ENCODE measurements at places on chromosomes 11 and 22.

DNA sequence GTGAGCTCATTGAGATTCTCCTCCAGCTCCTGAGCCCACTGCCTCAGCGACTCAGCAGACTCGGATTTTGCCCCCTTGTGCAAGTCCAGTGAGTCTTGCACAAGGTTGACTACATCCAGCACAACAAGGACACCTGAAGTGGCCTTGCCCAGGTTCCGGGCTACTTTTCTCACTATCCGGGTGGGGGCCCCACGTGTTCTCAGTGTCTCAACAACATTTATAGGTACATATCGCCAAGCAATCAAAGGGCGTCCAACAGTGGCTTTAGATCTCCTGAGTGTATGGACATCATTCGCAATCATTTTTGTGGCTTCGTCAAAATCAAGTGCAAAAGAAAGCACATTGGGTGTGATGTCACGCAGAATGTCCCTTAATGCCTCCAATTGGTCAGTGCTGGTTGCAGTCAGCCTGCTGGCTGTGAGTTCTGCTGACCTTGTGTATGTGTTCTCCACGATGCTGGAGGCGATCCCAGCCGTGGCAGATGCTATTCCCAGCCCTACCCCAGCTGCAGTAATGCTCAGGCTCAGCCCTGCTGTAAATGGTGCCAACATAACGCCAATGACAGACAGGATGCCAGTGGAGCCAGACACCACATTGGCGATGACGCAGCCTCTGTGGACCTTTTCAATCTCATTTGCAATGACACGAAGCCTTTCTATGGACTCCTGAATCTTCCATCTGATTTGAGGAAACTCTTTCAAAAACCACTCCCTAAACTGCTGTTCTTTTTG lies 10.3 kb downstream of the APOL4 start:
- no peaks in the 10 kb centered on the region for H3K4me1 ChIP-seq
- DNase-seq = peak; percentile 28
- no peak overlapping the region for H3K4me3 ChIP-seq
- no peaks in the 10 kb centered on the region for H3K27me3 ChIP-seq
- H3K36me3 ChIP-seq = no peaks in the 10 kb centered on the region

GRCh38 chr11:11137339-11137738 lies 215.7 kb downstream of the CSNK2A3 start:
- H3K27me3 ChIP-seq = no peaks in the 10 kb centered on the region
- H3K36me3 ChIP-seq = no peaks in the 10 kb centered on the region
- DNase-seq = no peak
- no peak overlapping the region for H3K4me3 ChIP-seq
- no peaks in the 10 kb centered on the region for H3K4me1 ChIP-seq
- no peak overlapping the region for H3K27ac ChIP-seq

- peak overlapping the region; percentile 3 for H3K27ac ChIP-seq
- no peaks in the 10 kb centered on the region for H3K36me3 ChIP-seq
- no peak overlapping the region for H3K4me3 ChIP-seq
- no peaks in the 10 kb centered on the region for H3K27me3 ChIP-seq
- H3K4me1 ChIP-seq = peaks cover 20% of the 10 kb centered on the region
These were observed 25.0 kb downstream of the SWAP70 start for GRCh38 chr11:9688716-9689511.

- H3K27me3 ChIP-seq = no peaks in the 10 kb centered on the region
- no peak overlapping the region for H3K27ac ChIP-seq
- no peaks in the 10 kb centered on the region for H3K4me1 ChIP-seq
- DNase-seq = peak; percentile 30
- H3K36me3 ChIP-seq = no peaks in the 10 kb centered on the region
These were observed 95.1 kb downstream of the BLID start for GRCh38 chr11:122020902-122021301.

GRCh38 chr11:34358258-34358727 lies 483 bp upstream of the ABTB2 start:
- DNase-seq = peak; percentile 69
- peaks cover 6% of the 10 kb centered on the region for H3K27me3 ChIP-seq
- peak overlapping the region; percentile 44 for H3K4me3 ChIP-seq
- peaks cover 18% of the 10 kb centered on the region for H3K4me1 ChIP-seq
- no peak overlapping the region for H3K27ac ChIP-seq

GRCh38 chr11:120385110-120385509 lies 48.9 kb downstream of the ARHGEF12 start:
- no peaks in the 10 kb centered on the region for H3K27me3 ChIP-seq
- no peaks in the 10 kb centered on the region for H3K36me3 ChIP-seq
- peak overlapping the region; percentile 13 for H3K27ac ChIP-seq
- peaks cover 15% of the 10 kb centered on the region for H3K4me1 ChIP-seq

DNA sequence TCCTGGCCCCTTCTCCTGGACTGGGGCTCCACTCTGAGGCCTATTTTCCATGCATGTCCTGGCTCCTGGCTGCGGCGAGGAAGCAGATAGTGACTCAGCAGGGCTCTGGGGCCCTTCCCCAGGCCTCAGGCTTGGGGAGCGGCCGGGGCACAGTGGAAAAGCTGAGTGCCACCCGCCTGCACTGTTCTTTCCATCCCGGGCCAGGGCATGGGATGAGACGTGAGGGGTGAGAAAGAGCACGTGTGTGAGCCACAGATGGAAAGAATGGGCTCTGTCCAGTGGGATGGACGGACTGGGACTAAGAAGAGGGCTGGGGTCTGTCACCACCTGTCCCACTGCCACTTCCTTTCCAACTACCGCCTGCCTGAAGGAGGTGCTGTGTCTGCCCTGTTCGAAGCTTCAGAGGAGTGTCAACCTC lies 12.8 kb downstream of the SLC37A2 start:
- no peak overlapping the region for H3K4me3 ChIP-seq
- peaks cover 6% of the 10 kb centered on the region for H3K4me1 ChIP-seq
- no peaks in the 10 kb centered on the region for H3K36me3 ChIP-seq
- no peak for DNase-seq

DNA sequence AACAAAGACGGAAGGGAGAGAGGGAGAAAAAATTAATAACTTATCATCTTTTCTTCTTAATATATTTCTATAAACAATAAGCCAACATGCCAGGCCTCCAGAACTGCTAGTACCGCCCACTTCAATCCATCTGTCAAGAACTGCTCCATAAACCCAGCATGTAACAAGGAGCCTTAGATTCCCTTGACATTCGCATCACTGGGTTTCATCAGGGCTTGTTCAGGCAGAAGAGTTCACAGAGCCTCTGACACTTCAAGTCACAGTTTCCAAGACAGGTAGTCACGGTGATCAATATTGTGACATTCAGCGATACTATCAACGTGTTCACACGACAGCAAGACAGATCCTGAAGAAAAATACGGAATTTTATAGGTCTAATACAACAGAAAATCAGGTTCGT lies 61.7 kb downstream of the LARGE2 start:
- DNase-seq = peak; percentile 19
- no peaks in the 10 kb centered on the region for H3K36me3 ChIP-seq
- H3K4me3 ChIP-seq = no peak overlapping the region

- no peak overlapping the region for H3K27ac ChIP-seq
- DNase-seq = no peak
- no peaks in the 10 kb centered on the region for H3K36me3 ChIP-seq
- no peaks in the 10 kb centered on the region for H3K4me1 ChIP-seq
These were observed 117.5 kb upstream of the RRM1 start for GRCh38 chr11:3977078-3977477.

GRCh38 chr11:105071089-105071732 lies 26.1 kb upstream of the CARD16 start:
- no peaks in the 10 kb centered on the region for H3K36me3 ChIP-seq
- peaks cover 3% of the 10 kb centered on the region for H3K4me1 ChIP-seq
- no peak overlapping the region for H3K4me3 ChIP-seq
- H3K27ac ChIP-seq = no peak overlapping the region
- no peaks in the 10 kb centered on the region for H3K27me3 ChIP-seq
- no peak for DNase-seq

- DNase-seq = no peak
- no peaks in the 10 kb centered on the region for H3K36me3 ChIP-seq
- no peak overlapping the region for H3K27ac ChIP-seq
- H3K4me1 ChIP-seq = no peaks in the 10 kb centered on the region
- no peak overlapping the region for H3K4me3 ChIP-seq
These were observed 3.4 kb downstream of the CCDC188 start for GRCh38 chr22:20147237-20147988.
